ENCODE measurements at places on chromosomes 16 and 17.

DNA sequence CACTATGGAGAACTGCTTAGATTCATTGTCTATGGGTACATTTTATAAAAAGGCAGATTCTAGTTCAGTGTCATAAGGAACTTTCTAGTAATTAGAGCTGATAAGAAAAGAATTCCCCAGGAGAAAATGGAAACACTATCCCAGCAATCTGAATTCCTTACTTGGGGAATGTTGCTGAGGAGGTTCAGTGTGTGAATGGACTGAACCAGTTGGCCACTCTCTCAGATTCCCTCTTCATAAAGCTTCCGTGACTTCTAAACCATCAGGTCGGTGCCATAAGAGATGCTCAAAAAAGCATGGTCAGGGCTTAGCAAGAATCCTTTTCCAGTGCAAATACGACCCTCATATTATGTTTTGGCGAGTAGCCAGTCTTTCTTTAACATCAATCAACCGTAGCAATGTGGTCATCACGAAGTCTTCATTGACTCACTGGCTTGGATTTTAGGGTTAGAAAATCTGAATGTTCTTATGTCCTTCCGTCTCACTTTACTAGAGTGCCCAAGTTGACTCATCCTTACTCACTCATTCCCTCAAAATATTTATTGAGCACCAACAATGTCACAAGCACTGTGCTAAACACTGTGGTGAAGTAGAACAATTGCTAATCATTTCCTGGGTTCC is 102.7 kb upstream of the HLF start:
- no peak for DNase-seq

DNA sequence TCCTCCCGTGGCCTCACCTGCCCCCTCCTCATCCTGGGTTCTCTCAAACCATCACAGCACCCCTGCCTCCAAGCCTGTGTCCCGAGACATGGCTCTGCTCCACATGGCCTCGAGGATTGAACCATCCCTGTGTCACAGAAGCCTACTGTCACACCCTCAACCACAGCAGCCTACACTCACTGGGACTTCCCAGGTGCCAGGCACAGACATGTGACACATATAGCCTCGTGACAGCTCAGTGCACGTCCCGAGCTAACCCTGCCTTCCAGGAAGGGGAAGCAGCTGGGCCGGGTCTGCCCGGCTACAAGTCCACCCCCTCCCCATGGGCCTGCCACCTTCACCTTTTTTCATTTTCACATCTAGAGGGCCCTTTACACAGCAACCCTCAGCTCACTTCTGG is 238.3 kb downstream of the CPPED1 start:
- DNase-seq, result no peak

DNA sequence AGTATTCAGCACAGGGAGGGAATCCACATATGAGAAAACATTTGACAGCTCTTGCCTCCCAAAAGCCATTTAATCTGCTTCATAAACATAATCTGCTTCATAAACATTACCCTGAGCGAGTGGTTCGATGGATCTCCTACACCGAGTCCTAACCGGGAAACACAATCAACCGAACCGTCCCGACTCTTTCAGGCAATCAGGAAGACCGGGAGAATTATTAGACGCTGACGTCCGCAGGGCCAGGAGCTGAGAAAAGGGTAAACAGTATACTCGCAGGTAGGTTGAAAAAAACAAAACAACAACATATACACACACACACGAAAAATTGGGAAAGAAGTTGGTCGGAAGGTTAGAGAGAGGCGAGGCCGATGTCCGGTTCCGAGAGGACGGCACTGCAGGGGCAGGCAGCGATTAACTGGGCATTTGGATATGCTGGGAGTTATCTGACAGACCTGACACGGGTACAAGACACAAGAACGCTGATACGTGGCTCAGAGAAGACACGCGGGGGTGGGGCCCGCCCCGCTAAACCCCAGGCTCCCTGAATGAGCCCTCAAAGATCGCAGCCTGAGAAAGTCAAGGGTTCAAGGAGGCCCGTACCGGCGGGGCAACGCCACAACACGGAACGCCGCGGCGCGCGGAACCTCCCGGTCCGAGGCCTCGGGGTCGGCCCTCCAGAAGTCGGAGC is 585 bp downstream of the AP1G1 start:
- peak; percentile 57 for DNase-seq

DNA sequence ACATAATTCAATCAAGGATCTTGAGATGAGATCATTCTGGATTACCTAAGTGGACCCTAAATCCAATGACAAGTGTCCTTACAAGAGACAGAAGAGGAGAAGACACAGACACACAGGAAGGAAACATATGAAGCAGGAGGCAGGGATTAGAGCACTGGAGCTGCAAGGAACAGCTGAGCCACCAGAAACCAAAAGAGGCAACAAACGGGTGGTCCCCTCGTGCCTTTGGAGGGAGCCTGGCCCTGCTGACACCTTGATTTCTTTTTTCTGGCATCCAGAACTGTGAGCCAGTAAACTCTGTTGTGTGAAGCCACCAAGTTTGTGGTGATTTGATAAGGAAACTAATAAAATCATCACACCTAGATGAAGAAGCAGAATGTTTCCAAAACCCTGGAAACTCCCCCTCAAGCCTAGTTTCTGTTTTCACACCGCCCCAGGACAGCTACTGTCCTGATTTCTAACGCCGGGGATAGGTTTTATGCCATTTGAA is 115.2 kb downstream of the PITPNC1 start:
- DNase-seq, result no peak

DNA sequence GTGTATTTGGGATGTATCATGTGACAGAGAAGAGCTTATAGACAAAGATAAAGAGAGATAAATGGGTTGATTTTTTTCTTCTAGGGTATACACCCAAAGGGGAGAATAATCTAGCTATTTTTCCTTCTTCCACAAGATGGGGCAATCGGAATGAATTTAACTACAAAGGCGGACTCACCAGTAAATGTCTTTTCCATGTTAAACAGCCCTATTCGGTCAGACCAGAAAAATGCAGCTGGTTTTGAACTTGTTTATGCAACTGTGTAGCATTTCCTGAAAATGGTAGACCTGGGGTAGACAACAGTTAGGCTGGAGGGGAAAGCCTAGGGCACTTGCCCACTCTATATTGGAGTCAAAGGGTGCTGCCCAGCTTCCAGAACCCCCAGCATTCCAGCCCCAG is 477.1 kb downstream of the TOX3 start:
- no peak for DNase-seq

DNA sequence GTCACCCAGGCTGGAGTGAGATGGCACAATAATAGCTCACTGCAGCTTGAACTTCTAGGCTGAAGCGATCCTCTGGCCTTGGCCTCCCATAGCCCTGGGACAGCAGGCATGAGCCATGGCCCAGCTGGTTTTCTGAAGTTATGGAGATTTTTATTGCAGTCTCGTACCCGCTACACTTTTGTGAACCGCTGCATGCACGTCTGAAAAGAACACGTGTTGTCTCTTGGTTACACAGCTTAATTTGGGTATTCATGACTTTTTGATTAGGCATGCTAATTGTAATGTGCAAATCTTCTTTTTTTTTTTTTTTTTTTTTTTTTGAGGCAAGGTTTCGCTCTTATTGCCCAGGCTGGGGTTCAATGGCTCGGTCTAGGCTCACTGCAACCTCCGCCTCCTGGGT is 13.4 kb downstream of the SLC25A10 start:
- no peak for DNase-seq

GRCh38 chr17:65433157-65433556 is 128.3 kb downstream of the AXIN2 start:
- no peak for DNase-seq

DNA sequence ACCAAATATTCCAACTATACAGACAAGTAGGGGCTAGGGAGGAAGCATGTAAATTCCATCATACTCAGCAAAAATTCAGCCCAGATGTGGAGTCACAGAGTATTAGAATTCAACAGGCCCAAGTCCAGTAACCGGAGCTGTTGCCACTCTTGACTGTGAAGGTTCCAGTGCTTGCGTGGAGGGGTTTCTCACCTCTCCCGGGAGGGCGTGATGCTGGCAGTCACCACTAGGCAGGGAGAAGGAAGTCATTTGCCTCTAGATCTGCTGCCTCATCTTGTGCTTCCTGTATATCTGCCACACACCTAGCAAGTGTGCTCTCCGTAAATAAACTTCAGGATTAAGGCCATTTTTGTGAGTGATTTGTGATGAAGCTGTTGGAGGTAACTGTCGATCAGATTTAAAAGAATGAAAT is 1.0 kb upstream of the CKLF start:
- DNase-seq, result peak; percentile 53

DNA sequence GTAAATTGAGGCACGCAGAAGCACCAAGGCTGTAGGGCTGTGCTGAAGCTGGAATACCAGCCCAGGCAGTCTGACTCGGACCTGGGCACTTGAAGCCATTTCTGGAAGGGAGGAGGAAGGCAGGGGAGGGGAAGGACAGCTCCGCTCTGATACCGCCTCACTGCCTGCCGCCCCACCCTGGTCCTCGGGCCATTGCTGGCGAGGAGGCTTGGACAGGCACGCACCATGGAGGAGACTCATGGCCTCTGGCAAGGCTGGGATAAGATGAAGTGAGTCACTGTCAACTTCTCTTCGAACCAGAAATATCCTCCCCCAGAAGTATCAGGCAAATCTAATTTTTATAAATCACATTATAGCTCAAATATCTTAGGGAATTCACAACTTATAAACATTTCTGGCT is 81.3 kb downstream of the SDK2 start:
- DNase-seq, result no peak

GRCh38 chr17:81563861-81564586 is 11.9 kb upstream of the FAAP100 start:
- DNase-seq, result no peak

DNA sequence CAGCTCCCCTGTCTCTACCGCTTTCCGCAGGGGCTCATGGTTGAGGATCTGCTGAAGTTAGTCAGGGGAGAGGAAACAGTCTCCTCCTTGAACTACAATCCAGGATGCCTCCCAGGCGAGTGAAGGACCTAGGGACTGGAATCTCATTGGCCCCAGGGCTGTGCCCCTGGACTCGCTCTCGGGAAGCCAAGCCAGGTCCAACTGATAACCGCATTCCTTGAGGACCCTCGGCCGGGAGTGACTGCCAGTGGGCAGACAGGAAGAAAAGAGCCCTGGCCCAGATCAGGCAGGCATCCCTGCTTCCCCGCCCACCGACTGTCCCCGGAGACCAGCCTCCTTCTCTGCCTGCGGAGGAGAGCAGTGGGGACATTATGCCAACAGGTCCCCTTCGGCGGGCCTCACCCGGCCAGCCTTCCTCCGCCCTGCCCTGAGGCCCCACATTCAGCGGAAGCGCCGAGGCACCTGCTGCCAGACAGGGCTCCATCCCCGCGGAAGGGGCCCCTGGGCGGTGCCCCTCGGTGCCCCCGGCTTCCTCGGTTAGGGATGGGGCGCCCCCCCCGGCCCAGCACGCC is 776 bp downstream of the LRRC75A start:
- DNase-seq, result no peak
